ENCODE measurements at places on chromosomes 3 and 15.

DNA sequence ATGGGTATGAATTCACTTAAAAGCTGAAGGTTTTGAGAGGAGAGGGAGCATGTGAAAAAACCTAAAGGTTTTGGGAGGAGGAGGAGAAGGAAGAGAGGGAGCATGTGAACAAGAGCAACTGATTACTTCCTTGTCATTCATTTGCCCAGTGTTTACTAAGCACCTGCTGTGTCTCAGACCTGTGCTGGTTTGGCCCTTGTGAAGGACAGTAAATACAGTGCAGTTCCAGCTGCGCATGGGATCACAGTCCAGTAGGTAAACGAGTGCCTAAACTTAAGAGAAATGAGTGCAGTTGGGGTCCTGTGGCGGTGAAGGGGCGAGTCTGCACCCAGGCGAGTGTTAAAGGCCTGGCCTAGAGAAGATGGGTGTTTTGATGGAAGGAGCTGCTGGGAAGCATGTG lies 38.6 kb downstream of the IGF1R start:
- DNase-seq: no peak

DNA sequence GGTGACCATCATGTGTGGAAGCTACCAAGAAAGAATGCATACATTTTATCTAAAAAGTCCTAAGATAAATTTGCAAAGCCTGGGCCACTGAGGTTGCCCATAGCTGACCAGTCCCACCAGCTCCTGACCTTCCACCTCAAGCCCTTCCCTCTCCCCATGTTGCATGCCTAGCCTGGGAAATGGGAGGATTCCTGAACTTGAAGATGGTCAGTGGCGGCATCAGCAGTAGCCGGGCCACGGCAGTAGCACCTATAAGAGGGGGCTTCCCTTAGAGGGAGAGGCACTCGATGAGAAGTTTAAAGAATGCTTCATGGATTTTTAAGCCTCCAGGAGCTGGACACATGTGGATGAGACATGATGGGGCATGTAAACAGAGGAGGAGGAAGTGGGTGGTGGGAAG lies 172.1 kb downstream of the KLF13 start:
- DNase-seq: no peak

- no peak for DNase-seq
These were observed 66.8 kb downstream of the RPL39L start for GRCh38 chr3:187072511-187072910.

- DNase-seq: peak; percentile 65
These were observed 29.9 kb downstream of the FAH start for GRCh38 chr15:80182611-80183261.

- DNase-seq: no peak
These were observed 40.2 kb upstream of the DLG1 start for GRCh38 chr3:197338586-197338985.

GRCh38 chr3:8712045-8712907 lies 21.3 kb upstream of the CAV3 start:
- DNase-seq: peak; percentile 13

- DNase-seq: no peak
These were observed 82.6 kb upstream of the PLXND1 start for GRCh38 chr3:129689036-129689435.

GRCh38 chr15:79179108-79179561 lies 88.6 kb upstream of the RASGRF1 start:
- peak; percentile 29 for DNase-seq

DNA sequence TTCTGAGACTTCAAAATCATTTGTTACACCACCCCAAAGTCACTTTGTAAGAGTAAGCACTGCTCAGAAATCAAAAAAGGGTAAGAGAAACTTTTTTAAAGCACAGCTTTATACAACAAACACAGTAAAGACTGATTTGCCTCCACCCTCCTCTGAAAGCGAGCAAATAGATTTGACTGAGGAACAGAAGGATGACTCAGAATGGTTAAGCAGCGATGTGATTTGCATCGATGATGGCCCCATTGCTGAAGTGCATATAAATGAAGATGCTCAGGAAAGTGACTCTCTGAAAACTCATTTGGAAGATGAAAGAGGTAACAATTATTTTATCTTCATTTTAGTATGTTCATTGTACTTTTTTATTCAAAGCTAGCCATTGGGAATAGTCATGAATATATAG lies 32.6 kb downstream of the BLM start:
- no peak for DNase-seq

DNA sequence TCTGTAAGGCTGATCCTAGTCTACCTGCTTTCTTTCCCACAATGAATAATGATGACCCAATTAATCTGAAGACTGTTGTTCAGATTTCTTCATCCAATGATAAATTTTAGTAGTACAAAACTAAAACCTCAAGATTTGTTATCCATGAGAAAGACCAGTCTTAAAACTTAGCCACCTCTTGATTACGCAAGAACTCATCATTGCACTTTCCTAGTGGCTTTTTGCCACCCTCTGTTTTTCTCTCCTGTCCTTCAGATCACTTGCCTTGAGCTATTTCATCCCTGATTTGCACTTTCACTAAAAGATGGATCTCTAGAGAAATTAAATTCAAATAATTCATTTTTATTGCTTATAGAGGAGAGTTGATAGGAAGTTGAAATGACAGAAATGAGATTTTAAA lies 142.7 kb upstream of the RBMS3 start:
- no peak for DNase-seq

- DNase-seq: peak; percentile 88
These were observed 88.6 kb upstream of the ZNF280D start for GRCh38 chr15:56821721-56822425.

DNA sequence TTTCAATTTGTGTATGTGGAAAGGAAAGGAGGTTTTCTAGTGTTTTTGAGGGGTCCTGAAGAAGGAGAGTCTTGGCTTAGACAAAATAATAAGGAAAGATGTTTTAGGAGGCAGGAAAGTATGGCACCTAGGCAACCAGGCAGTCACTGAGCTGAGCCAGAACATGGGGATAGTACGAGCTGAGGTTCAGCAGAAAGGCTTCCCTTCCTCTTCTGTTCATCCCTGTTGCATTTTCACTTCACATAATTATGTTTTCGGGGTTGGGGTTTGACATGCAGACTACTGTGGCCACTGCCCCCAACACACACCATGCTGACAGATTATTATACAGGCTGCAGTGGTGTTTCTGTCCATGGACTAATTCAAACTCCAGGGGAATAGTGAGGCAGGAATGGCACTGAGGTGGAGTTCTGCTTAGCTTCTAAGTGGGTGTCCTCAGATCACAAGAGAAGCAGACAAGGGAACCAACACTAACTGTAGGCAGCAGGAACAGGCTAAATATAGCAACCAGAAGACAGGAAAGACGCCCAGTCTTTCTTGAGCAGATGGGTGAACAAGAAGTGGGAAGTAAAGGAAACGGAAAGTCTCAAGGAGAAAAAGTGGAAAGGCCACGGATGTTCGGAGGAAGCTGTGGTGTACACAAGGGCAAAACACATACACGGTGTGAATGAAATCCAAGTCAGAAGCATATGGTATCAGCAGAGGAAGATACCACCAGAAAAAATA lies 305.8 kb downstream of the PLCL2 start:
- DNase-seq: no peak

- no peak for DNase-seq
These were observed 8.0 kb downstream of the TRAK1 start for GRCh38 chr3:42099020-42099765.

DNA sequence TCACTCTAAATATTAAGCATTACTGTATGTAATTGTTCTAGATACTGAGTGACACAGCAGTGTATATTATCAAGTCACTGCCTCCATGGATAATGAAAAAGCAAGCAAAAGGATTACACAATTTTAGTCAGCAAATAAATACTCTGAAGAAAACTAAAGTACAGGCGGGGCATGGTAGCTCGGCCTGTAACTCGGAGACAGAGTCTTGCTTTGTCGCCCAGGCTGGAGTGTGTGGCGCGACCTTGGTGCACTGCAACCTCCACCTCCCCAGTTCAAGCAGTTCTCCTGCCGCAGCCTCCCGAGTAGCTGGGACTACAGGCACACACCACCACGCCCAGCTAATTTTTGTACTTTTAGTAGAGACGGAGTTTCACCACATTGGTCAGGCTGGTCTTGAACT lies 32.7 kb downstream of the RBM6 start:
- no peak for DNase-seq

DNA sequence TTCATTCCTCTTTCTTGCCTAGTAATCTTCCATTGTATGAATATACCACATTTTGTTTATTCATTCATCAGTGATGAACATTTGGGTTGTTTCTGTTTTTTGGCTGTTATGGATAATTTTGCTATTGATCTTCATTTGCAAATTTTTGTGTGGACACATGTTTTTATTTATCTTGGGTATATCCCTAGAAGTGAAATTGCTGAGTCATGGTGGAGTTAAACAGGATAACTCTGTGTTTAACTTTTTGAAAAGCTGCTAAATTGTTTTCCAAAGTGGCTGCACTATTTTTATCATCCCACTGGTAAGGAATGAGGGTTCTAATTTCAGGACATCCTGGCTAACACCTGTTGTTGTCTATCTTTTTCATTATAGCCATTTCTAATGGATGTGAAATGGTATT lies 74.6 kb upstream of the ARL6 start:
- no peak for DNase-seq

GRCh38 chr3:169390271-169390670 lies 273.2 kb downstream of the MECOM start:
- peak; percentile 31 for DNase-seq

DNA sequence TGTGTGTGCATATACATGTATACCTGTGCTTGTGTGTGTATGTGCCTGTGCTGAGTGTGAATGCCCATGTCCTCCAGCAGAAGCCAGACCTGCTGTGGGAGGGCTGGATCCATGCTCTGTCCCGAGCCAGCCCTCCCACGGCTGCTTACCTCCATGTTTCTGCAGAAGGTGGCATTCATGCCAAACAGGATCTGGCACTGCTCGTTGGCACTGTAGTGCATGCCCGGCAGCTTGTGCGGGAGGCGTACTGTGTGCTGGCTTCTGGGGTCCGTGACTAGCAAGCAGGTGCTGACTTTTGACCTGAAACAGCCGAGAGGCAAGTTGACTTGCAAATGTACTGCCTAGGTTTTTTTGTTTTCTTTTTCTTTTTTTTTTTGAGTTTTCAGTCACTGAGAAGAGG lies 189.3 kb downstream of the ADAMTS17 start:
- no peak for DNase-seq

- DNase-seq: peak; percentile 64
These were observed 441.2 kb downstream of the ROBO1 start for GRCh38 chr3:79326642-79327041.

- no peak for DNase-seq
These were observed 29.5 kb downstream of the WNT7A start for GRCh38 chr3:13850161-13850945.

- DNase-seq: peak; percentile 85
These were observed 225.6 kb upstream of the ROPN1 start for GRCh38 chr3:124217542-124217941.

DNA sequence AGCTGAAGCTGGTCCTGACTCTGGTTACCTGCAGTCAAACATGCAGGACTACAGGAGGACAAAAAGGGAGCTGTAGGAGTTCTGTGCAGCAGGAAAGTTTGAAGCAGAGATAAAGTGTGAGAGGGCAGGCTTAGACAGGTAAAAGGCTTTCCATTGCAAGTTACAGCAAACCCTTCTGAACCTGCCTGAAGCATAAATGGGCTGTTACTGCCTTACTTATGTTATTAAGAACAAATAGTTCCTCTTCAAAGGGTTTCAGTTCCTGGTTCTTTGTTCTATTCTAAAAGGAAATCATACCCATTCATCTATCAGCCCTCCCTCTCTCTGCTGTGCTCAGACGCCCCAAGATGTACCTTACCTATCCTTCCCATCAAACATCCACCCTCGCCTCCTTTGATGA lies 52.4 kb upstream of the CACNA2D3 start:
- no peak for DNase-seq

DNA sequence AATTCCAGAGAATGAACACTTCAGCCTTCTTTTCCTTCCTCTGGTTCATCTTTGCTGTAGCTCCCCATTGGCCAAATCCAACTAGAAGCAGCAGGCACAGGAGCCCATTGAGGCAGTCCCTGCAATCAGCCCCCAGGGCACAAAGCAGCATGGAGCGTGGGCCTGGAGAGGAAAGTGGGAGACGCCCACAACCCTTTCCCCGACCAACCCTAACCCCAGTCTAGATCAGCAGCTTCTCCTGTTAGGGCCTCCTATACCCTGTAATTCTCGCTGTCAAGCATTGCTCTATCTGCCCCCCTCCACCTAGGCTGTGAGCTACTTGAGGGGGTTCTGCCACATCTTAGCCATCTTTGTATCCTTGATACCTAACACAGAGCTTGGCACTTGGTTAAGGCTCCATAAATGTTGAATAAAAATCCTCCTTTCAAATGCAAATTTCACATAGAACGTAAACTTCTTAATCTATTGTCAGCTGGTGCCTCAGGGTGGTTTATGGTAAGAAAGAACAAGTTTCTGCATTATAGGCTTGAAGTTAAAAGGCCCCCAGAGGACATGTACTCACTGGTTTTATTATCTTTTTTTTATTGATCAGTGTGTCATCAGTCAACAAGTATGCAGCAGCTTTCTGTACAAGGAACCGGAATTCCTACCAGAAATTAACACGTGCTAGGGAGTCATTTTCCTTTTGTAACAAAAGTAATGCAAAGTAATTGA lies 97.9 kb upstream of the PFN2 start:
- no peak for DNase-seq

GRCh38 chr15:40545457-40545856 lies 19.4 kb downstream of the CCDC32 start:
- no peak for DNase-seq

- DNase-seq: peak; percentile 98
These were observed 778 bp upstream of the THBS1 start for GRCh38 chr15:39580117-39580484.
